H1 (cell line): ENCODE measurements at places on chromosomes 11 and 22. TPM values are rescaled to one million over a fixed set of nuclear protein-coding genes. Genes with fewer than 3 reads are reported as not detected.

The ARL14EP gene
- polyA plus RNA-seq = 6.8 and 14.3 TPM in 2 replicates

The ACTN3 gene
- 36.7 and 46.2 TPM in 2 replicates for polyA plus RNA-seq

DNA sequence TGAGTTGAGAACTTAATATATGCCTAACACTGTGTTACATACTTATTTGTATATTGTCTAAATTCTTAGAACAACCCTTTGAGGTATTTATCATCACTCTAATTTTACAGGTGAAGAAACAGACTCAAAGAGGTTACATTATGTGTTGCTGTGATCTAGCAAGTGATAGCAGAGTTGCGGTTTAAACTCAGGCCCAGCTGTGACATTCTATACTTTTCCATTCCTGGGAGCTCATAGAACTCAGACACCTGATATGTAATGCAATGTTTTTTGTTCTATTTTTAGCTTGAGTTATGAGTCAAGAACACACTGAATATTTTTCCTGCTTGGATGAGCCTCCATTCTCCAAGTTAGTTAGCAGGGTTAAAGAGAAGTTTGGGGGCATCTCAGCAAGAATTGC is 449.7 kb upstream of the DDI1 start:
- DNase-seq = no peak

DNA sequence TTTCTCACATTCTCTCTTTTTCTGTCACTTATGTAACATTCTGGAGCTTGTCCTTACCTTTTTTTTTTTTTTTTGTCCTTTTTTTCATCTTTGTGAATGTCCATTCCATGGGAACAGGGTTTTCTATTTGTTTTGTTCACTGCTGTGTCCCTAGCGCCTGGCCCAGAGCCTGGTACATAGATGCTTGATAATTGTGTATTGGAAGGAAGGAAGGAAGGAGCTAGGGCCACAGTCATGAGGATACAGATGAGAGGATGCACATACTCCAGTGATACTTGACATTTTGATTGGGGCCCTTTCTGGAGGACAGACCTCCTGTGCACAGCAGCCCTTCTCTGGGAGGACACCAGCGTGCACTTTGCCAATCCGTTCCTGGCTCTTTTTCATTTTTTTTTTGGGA is 68.9 kb downstream of the KIAA1671 start:
- no peak for DNase-seq

DNA sequence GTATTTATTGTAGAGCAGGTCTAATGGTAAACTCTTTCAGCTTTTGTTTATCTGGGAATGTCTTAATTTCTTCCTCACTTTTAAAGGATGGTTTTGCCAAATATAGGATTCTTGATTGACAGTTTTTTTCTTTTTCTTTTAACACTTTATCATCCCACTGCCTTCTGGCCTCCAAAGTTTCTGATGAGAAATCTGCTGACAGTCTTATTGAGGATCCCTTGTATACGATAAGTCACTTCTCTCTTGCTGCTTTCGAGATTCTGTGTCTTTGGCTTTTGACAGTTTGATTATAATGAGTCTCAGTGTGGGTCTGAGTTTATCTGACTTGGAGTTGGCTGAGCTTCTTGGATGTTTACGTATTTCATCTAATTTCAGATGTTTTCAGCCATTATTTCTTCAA is 6.7 kb upstream of the TSKU start:
- DNase-seq = no peak

GRCh38 chr11:70109006-70109405 is 30.9 kb downstream of the ANO1 start:
- DNase-seq = no peak

DNA sequence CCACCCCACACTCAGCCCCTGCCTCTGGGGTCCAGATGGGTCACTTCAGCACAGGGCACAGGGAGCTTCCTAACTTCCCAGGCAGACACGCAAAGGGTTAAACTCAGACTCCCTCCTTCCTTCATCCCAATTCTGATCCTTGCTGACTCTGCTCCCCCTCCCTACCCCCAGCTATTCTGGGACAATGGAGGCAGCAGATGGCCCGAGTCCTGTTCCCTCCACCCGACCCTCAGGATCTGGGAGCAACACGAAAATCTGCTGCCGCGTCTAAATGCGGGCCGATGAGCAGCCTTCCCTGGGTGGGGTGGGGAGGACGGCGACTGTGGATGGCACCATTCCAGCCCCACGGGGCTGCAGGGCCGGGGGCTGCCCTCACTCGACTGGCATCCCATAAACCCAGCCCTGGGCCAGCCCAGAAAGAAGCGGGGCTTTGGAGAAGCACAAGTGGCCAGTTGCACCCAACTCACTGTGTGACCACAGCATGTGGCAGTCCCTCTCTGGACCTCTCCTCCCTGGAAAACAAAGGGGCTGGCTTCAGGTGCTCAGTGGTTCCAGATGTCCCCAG is 18.7 kb downstream of the MFNG start:
- no peak for DNase-seq

GRCh38 chr11:1198561-1199240 is 24.2 kb upstream of the MUC5B start:
- DNase-seq = no peak

GRCh38 chr11:117664897-117665296 is 132.1 kb downstream of the DSCAML1 start:
- DNase-seq = no peak

DNA sequence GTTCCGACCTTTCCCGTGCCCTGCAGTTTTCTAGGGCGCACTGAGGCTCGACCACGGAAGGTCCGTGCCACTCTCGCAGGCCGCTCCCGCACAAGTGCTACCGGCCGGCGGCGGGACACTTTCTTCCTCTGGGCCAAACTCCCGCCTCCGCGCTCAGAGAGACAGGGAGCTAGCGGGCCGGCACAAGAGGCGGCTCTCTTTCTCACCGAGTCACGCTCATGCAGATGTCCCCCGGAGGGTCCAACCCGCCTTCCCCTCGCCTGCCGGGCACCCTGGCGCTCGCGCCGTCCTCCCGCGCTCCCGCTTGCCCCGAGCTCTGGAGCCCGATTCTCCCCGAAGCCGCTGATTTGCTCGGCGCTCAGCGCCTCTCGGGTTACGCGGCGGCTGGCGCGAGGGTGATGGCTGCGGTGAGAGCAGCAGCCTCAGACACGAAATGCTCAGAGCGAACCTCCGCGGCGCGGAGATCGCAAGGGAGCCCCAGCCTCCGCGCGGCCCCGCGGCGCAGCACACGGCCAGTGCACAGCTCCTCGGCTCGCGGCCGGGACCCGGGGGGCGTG is 1.0 kb downstream of the LMO1 start:
- no peak for DNase-seq

- no peak for DNase-seq
Observed at GRCh38 chr11:47342036-47342803, 10.3 kb downstream of the MYBPC3 start.
